ENCODE measurements at places on chromosomes 4 and X. TPM values are rescaled to one million over a fixed set of nuclear protein-coding genes. Genes with fewer than 3 reads are reported as not detected.

DNA sequence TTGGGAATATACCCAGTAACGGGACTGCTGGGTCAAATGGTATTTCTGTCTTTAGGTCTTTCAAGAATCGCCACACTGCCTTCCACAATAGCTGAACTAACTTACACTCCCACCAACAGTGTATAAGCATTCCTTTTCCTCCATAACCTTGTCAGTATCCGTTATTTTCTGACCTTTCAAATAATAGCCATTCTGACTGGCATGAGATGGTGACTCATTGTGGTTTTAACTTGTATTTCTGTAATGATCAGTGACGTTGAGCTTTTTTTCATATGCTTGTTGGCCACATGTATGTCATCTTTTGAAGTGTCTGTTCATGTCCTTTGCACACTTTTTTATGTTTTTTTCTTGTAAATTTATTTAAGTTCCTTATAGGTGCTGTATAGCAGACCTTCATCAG is 81.2 kb downstream of the ADAM29 start:
- no peaks in the 10 kb centered on the region for H3K36me3 ChIP-seq
- H3K27me3 ChIP-seq = no peaks in the 10 kb centered on the region
- no peak overlapping the region for H3K27ac ChIP-seq
- DNase-seq = no peak
- H3K4me1 ChIP-seq = no peaks in the 10 kb centered on the region
- H3K4me3 ChIP-seq = no peak overlapping the region

PAGE1 gene
- not detected for total RNA-seq

GRCh38 chr4:69030326-69030725 is 65.9 kb upstream of the UGT2B7 start:
- no peak overlapping the region for H3K4me3 ChIP-seq
- H3K27ac ChIP-seq = no peak overlapping the region
- no peaks in the 10 kb centered on the region for H3K27me3 ChIP-seq
- no peaks in the 10 kb centered on the region for H3K36me3 ChIP-seq
- H3K4me1 ChIP-seq = no peaks in the 10 kb centered on the region
- no peak for DNase-seq

GRCh38 chrX:143615851-143616250 is 20.1 kb downstream of the SLITRK4 start:
- no peaks in the 10 kb centered on the region for H3K4me1 ChIP-seq
- no peak overlapping the region for H3K4me3 ChIP-seq
- no peaks in the 10 kb centered on the region for H3K36me3 ChIP-seq
- DNase-seq = no peak
- H3K27ac ChIP-seq = no peak overlapping the region

SMIM10 gene
- 11.7 TPM for total RNA-seq

CTAG2 gene
- not detected for total RNA-seq

DNA sequence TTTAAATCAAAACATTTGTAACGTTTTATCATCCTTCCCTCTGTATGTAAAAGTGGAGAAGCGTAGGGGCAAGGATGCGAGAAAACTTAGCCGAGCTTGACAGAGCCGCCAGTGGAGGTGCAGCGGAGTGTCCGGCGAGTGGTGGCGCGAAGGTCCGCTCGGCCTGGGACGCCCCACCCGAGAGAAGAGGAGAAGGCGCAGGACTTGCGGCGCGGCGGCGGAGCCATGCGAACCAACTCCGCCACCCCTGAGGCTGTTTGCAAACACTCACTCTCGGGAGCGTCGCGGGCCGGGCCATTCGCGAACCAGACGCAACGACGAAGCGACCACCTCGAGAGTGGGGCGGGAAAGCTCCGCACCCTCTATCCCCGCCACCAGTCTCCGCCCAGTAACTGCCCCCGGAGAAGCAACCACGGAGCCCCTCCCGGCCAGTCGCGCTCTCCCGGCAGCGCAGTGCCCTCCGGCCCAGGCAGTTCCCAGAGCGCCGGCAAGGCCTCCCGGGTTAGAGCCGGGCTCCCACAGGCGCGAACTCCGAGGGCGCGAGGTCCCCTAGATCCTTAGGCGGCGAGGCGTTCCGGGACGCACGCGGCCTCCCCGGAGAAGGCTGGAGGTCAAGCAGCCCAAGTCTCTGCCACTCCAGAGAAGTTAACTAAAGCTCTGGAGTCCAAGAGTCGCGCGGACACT is 2.3 kb upstream of the MAB21L2 start:
- H3K4me3 ChIP-seq = peak overlapping the region; percentile 27
- no peaks in the 10 kb centered on the region for H3K36me3 ChIP-seq
- H3K27ac ChIP-seq = peak overlapping the region; percentile 58
- H3K4me1 ChIP-seq = no peaks in the 10 kb centered on the region
- no peaks in the 10 kb centered on the region for H3K27me3 ChIP-seq

DNA sequence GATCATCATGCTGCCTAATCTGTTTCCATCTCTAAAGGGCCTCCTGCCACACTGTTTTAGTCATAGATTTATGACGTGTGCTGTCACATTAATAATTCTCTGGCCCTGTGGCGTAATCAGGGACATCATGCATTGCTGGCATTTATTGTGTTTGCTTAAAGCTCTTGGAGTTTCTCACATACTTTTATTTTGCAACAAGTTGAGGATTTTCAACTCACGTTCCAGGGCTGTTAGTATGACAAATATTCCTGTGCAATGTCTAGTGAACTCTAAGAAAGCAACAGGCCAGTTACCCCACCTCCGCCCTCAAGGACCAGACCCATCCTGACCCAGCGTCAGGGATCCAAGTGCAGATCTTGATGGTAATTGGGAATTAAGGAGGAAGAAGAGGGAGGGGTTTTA is 7.8 kb upstream of the PIGA start:
- no peak overlapping the region for H3K27ac ChIP-seq
- no peak overlapping the region for H3K4me3 ChIP-seq
- H3K4me1 ChIP-seq = no peaks in the 10 kb centered on the region
- H3K27me3 ChIP-seq = no peaks in the 10 kb centered on the region
- no peaks in the 10 kb centered on the region for H3K36me3 ChIP-seq

EOLA1 gene
- 5.6 TPM for total RNA-seq

GRCh38 chr4:135434936-135435335 is 1233.3 kb upstream of the PABPC4L start:
- no peak overlapping the region for H3K4me3 ChIP-seq
- H3K27ac ChIP-seq = no peak overlapping the region
- H3K27me3 ChIP-seq = no peaks in the 10 kb centered on the region

DNA sequence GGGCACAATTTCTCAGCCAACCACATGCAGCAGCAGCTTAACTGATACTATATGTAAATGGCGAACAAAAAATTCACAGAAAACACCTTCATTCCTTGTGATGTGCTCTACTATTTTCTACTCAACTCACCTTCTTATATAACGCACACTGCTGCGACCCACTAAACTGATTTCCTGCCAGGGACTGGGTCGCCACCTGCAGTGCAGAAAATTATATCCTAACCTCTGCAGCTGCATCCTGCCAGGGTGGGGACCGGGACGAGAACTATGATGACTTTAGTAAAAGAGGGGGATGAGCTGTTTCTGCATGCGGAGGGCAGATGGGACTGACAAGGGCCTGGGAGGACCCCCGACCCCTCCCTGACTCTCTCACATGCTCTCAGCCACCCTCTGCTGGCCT is 27.4 kb downstream of the ABLIM2 start:
- no peaks in the 10 kb centered on the region for H3K4me1 ChIP-seq
- no peak overlapping the region for H3K4me3 ChIP-seq
- DNase-seq = no peak
- no peaks in the 10 kb centered on the region for H3K27me3 ChIP-seq
- no peak overlapping the region for H3K27ac ChIP-seq

GRCh38 chr4:13174001-13174400 is 310.1 kb downstream of the RAB28 start:
- no peak overlapping the region for H3K27ac ChIP-seq
- peak; percentile 76 for DNase-seq
- no peak overlapping the region for H3K4me3 ChIP-seq
- no peaks in the 10 kb centered on the region for H3K27me3 ChIP-seq

CPLX1 gene
- 1.1 TPM for total RNA-seq

GAB3 gene
- 2.9 TPM for total RNA-seq

BEX4 gene
- total RNA-seq = 11.0 TPM

PPARGC1A gene
- 1.7 TPM for total RNA-seq

DNA sequence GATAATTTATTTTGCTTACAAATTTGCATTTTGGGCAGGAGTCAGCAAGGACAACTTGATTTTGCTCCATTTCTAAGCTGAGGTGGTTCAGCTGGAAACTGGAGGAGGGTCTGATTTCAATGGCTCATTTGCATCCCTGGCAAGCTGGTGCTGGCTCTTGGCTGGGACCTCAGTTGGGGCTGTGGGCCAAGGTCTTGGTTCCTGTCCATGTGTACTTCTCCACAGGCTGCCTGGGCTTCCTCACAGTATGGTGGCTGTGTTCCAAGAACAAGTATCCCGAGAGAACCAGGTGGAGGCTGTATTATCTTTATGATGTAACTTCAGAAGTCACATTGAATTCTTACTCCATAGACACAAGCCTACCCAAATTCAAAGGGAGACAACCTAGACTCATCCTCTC is 77.0 kb upstream of the STX18 start:
- H3K27ac ChIP-seq = no peak overlapping the region
- no peaks in the 10 kb centered on the region for H3K27me3 ChIP-seq
- no peaks in the 10 kb centered on the region for H3K36me3 ChIP-seq
- no peak overlapping the region for H3K4me3 ChIP-seq

- no peak overlapping the region for H3K27ac ChIP-seq
- H3K4me1 ChIP-seq = no peaks in the 10 kb centered on the region
- no peak for DNase-seq
- H3K36me3 ChIP-seq = no peaks in the 10 kb centered on the region
- H3K4me3 ChIP-seq = no peak overlapping the region
These were observed 321.9 kb upstream of the GIMD1 start for GRCh38 chr4:106690487-106690886.

DNA sequence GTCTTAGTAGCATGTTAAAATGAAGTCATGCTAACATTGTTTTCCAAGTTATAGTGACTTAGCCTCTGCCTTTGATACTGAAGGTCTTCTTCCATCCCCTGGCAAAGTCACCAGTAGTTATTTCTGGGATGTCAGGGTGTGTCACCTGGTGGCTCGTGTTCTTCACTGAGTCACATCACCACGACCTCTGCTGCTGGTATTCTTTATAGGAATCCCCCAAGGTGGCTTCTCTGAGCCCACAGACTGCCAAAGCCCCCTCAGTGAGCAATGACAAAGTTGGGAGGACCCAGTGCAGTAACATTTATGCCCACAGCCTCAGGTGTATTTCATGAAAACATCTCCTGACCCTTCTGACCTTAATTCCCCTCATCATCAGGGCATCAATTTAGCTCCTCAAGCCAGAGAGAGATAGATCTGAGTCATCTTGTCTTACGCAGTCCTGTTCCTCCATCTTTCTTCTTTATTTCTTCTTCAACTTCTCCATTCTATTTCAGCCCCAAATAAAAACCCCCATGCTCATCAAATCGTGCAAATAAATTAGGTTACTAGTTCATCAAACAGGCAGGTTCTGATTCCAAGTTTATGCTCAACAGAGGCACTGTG is 29.3 kb upstream of the GPRIN3 start:
- DNase-seq = no peak
- no peak overlapping the region for H3K27ac ChIP-seq

- no peak overlapping the region for H3K4me3 ChIP-seq
- H3K27me3 ChIP-seq = no peaks in the 10 kb centered on the region
- peaks cover 9% of the 10 kb centered on the region for H3K4me1 ChIP-seq
- H3K36me3 ChIP-seq = no peaks in the 10 kb centered on the region
- H3K27ac ChIP-seq = peak overlapping the region; percentile 68
- DNase-seq = no peak
These were observed 54.7 kb downstream of the SLC9A6 start for GRCh38 chrX:136039968-136040367.

DNA sequence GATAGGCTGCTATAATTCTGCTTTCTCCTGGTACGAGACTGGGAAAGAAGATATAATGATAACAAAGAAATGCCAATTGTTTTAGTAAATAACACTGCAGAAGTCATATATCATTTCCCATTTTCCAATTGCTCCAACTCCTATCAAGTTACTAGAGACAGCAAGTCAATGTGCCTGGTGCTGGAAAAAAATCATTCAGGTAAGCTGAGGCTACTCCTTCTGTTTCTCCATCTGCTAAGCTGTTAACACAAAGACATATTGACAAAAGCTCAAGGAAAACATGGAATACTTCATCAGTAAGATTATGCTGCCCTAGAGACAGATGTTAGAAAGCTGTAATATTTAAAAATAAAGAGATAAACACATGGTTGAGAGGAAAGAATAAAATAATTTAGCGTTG is 10.0 kb downstream of the NAA11 start:
- H3K36me3 ChIP-seq = no peaks in the 10 kb centered on the region
- H3K4me3 ChIP-seq = no peak overlapping the region
- DNase-seq = no peak
- no peaks in the 10 kb centered on the region for H3K27me3 ChIP-seq

APOO gene
- not detected for total RNA-seq

GRCh38 chr4:168773388-168774195 is 236.5 kb downstream of the CBR4 start:
- no peaks in the 10 kb centered on the region for H3K27me3 ChIP-seq
- H3K27ac ChIP-seq = no peak overlapping the region
- no peak for DNase-seq
- no peaks in the 10 kb centered on the region for H3K36me3 ChIP-seq
- H3K4me1 ChIP-seq = peaks cover 18% of the 10 kb centered on the region

DNA sequence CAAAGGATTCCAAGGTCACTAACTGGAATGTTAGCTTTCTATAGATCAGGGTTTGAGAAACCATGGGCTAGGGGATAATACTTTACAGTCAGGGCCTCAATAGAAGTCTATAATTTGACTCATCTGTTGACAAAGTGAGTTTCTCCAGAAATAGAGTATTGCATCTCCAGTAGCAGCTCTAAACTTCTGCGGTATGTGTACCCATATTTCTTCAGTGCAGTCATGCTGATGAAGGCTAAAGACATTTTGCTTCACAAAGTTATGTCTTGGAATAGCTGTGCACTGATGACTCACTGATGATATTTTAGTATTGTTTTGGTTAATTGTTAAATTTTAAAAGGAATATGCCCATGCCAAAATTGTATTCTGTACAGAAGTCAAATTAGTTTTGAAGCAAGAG is 464.9 kb upstream of the AMOT start:
- H3K27ac ChIP-seq = no peak overlapping the region
- no peak overlapping the region for H3K4me3 ChIP-seq
- H3K4me1 ChIP-seq = no peaks in the 10 kb centered on the region
- no peaks in the 10 kb centered on the region for H3K27me3 ChIP-seq
- no peak for DNase-seq
- H3K36me3 ChIP-seq = no peaks in the 10 kb centered on the region

GRCh38 chr4:90753068-90753467 is 625.9 kb downstream of the CCSER1 start:
- no peak overlapping the region for H3K27ac ChIP-seq
- no peaks in the 10 kb centered on the region for H3K4me1 ChIP-seq
- H3K27me3 ChIP-seq = no peaks in the 10 kb centered on the region

MND1 gene
- not detected for total RNA-seq
